ENCODE measurements at places on chromosomes 13 and 19.

DNA sequence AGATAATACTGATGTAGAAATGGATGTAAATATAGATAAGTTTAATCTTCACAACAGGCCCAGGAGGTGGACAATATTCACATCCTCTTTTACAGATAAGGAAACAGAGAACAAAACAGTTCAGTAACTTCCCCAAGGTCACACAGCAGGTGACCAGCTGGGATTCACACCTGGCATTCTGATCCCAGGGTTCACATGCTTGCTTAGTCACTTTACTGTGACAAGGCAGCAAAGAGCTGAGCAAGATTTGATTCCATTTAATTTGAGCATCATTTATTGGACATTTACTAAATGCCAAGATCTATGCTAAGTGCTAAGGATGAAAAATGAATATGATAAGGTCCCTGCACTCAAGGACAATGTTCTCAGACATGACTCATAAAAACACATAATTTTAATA, 94.1 kb upstream of the STARD13 start:
- no peak for DNase-seq

GRCh38 chr19:35858311-35858710, 1.6 kb downstream of the KIRREL2 start:
- DNase-seq = no peak

- DNase-seq = no peak
Measured at GRCh38 chr19:3178377-3178972, at the start of gene S1PR4. Gene S1PR4 (plus strand): TSS chr19:3178769. CDS start chr19:3178793, 24 bp downstream.

DNA sequence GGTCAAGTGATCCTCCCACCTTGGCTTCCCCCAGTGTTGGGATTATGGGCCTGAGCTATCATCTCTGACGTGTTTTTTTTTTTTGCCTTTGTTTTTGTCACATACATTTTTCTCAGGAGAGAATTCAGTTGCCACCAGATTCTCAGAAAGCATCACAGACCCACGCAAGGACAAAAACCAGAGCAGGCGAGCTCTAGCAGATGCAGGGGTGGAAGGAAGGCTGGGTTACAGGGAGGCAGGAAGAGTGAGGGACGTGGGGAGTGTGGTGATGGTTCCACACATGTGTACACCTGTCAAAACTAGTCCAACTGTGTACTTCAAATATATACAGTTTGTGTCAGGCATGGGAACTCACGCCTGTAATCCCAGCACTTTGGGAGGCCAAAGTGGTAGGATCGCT, 4.3 kb downstream of the TMEM161A start:
- DNase-seq = no peak

DNA sequence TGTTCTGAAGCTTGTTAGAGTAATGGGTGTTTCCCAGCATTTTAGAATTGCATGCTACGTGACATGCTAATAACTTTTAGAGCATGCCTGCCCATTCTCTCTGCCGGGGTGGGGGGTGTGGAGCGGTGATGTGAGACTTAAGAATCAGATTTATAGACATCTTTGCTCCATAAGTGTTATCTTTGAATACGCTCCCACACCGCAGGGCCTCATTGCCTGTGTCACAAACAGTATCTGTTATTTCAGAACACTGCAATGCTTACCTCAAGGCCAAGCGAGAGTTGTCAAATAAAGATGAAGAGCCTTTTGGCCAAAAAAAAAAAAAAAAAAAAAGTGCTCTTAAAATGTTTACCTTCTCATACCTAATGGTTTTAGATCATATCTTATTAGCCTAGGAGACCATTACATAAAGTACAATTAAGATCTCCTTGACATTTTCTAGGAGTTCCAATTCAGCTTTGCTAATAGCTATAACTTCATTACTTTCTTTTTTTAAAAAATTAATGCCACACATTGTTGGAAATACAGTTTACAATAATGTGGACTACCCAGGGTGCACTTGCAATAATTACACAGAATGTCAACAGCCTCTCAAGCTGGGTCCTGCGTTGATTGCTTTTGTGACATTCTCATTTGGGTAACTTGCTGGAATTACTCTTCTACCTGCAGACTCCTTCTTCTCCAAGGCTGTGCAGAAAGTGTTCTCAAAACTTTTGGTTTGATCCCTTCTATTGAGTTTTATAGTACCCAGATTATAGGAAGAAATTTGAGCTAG, 525.3 kb downstream of the KLF12 start:
- no peak for DNase-seq

GRCh38 chr19:38229585-38230073, 5.6 kb upstream of the DPF1 start:
- DNase-seq = peak; percentile 94

DNA sequence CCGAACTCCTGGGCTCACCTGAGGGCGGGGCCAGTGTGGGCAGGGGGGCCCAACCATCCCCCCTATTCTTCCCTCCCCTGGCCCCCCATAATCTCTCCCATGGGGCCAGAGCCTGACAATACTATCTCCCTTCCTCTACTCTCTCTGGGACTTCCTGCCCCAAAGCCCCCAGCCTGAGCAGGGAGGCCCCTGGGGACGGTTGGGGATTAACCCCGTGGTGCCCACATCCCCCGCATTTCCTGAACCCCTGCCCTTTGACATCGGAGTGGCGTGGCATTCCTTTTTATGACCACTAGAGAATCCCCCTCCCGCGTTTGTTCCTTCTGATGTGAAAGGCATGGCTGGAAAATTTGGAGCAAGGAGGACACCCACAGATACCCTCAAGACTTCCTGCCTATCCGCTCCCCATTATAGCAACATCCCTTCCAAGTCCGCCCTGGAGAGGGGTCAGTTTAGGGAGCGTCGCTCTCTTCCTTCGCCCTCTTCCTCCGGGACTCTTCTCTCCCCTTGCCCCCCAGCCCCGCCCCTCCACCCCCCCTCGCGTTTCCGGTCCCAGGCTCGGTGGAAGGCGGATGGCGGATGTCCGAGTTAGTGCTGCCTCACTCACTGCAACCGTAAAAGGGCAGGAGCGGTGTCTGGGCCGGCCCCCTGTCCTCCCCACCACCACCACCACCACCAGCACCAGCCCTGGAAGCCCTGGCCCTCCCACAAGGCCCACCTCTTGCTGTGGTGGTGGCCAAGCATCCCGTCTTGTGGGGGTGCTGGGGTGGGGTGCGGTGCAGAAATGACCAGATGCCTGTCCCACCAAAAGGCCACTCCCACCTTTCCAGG, 1.8 kb downstream of the VASP start:
- no peak for DNase-seq

GRCh38 chr13:107964395-107964794, 250.9 kb downstream of the LIG4 start:
- peak; percentile 40 for DNase-seq

DNA sequence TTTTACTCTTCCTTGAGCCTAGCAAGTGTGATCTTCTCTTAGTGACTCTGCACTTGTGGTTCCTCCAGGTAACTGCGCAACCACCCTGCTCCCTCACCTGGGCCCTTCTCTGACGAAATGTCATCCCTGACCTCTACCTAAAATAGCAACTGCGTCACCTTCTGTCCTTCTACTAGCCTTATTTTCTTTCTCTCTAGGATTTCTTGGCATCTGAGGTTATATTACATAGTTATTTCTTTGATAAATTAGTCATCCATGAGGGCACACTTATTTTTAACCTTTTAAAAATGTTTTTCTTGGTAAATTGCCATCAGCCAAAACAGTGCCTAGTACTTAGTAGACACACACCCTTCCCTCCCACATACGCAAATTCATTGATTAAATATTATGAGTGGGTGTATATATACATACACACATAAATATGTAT, 355.5 kb downstream of the ENOX1 start:
- DNase-seq = no peak

- no peak for DNase-seq
Measured at GRCh38 chr19:5993648-5994358, 15.9 kb upstream of the RANBP3 start.

DNA sequence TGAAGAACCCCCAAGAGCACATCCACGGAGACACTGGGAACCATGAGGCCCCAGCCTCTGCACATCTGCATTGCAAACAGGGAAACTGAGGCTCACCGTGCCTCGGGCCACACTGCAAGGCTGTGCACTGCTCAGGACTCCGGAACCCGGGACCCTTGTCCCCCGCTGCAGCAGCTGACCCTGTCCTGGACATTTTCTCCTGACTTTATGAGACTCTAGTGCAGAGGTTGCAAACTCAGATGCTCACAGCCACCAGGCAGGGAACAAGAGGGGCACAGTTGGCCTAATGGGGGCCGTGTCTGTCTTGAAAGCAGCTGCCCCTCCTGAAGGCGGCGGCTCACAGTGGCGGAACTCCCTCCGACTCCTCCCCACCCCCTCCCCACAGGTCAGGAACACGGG, 16.5 kb upstream of the IGLON5 start:
- no peak for DNase-seq

GRCh38 chr13:113749967-113750366, 9.1 kb upstream of the TMEM255B start:
- DNase-seq = no peak

DNA sequence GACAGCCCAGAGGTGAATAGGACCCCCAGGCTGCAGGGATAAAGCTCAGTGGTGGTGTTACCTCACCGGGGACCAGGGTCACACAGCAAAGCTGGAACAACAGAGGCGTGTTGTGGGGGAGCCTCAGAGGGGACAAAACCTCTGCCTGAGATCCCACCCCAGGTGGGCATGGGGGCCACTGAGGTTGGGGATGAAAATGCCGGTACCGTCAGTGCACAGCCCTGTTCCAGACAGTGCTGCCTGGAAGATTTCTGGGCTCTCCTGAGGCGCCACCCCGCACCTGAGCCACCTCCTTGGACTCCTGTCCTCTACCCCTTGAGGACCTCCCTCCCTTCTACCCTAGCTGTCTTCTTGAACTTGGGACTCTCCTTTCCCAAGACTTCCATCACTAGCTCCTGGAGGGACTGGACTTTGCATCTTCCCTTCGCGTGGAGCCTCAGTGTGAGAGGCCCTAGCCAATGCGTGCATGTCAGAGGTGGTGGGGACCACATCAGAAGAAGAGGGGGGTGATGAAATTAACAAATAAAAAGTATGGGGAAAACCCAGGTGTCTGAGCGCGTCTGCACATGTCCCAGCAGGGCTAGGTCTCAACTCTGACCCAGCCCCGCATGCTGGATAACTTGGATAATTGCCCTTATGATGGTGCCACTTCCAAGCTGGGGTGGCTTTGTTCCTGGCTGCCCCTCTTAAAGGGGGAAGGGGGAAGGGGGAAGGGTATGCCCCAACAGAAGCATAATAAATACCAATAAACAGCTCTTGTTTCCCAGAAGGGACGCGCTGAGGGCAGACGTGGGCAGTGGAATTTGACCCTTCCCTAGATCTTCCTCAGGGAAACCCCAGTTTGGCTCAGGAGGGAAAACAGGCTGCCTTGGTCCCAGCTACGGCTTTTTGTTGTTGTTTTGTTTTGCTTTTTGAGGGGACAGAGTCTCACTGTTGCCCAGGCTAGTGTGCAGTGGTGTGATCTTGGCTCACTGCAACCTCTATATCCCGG, 11.6 kb downstream of the CNFN start:
- no peak for DNase-seq

- DNase-seq = no peak
Measured at GRCh38 chr19:32471095-32471494, 65.5 kb downstream of the DPY19L3 start.

GRCh38 chr13:85564598-85564997, 234.6 kb downstream of the SLITRK6 start:
- no peak for DNase-seq

DNA sequence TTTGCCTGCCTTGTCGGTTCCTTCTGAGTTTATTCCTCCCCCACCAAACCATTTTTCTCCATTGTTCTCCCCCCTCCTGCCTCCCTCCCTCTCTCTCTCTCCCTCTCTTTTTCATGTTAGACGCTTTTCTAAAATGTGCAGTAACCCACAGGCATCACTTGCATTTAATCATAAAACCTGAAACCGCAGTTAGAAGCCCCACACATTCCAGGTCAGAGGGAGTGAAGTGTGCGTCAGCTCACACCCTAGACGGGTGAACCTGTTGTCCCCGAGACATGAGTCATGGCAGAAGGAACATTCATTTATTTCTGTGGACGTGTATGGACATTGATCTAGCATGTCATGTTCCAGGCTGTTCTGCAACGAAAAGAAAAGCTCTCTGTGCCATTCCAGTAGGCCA, 19.9 kb downstream of the ONECUT3 start:
- no peak for DNase-seq

- DNase-seq = no peak
Measured at GRCh38 chr13:106042996-106043581, 492.4 kb downstream of the EFNB2 start.

DNA sequence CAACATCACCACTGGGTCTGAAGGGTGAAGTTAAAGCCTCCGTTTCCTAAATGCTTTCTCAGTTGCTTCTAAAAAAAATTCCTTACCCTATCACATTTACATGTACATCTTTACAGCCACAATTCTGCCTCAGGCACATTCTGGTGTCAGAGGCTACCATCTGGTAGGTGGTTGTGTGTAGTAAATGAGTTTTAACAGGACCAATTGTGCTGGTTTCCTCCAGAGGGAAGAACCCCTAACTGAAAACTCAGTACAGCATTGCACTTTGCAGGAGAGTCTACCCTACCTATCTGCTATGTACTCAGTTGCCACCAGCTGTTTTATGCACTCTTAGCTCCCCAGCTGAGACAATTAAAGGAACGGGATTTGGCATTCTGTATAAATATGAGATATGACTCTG, 1576.5 kb downstream of the PCDH9 start:
- peak; percentile 27 for DNase-seq

- no peak for DNase-seq
Measured at GRCh38 chr13:105464249-105464648, 1071.2 kb downstream of the EFNB2 start.

DNA sequence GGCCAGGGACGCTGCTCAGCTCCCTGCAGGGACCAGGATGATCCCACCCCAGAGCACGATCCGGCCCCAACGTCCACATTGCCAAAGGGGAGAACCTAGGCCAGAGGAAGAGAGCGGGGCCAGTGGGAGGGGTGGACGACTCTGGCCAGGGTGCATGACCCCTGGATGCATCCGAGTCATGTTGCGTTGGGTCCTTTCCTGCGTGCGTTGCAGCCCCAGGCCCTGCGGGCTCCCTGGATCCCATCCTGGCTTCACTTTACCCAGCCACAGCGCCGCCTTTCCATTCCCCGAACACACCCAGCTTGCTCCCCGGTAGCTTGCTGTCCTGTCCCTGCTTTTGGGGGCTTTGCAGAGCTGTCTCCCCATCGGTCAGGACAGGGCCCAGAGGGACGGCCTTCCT, 10.5 kb downstream of the PLIN4 start:
- DNase-seq = no peak

All from NCI-H1694 treated with DMSO at 0.1 percent for 48 hours (cell line).